ENCODE measurements at places on chromosomes 7 and 10. TPM values are rescaled to one million over a fixed set of nuclear protein-coding genes. Genes with fewer than 3 reads are reported as not detected.

Gene SSC4D
- 0.42 TPM for total RNA-seq

Gene RGR
- total RNA-seq: not detected

Gene CTBP2
- 106 TPM for total RNA-seq

Gene NRP1
- 18.4 TPM for total RNA-seq

- H3K4me3 ChIP-seq: no peak overlapping the region
- H3K27me3 ChIP-seq: no peaks in the 10 kb centered on the region
- no peaks in the 10 kb centered on the region for H3K36me3 ChIP-seq
- no peak for DNase-seq
- H3K4me1 ChIP-seq: no peaks in the 10 kb centered on the region
These were observed 408.0 kb downstream of the PLXNA4 start for GRCh38 chr7:132168239-132168638.

GRCh38 chr10:62960416-62960815, 144.2 kb upstream of the EGR2 start:
- no peaks in the 10 kb centered on the region for H3K36me3 ChIP-seq
- H3K4me1 ChIP-seq: no peaks in the 10 kb centered on the region
- DNase-seq: no peak

- DNase-seq: no peak
- H3K27ac ChIP-seq: no peak overlapping the region
- no peak overlapping the region for H3K4me3 ChIP-seq
- no peaks in the 10 kb centered on the region for H3K27me3 ChIP-seq
- H3K4me1 ChIP-seq: no peaks in the 10 kb centered on the region
These were observed 153.4 kb upstream of the FEZF1 start for GRCh38 chr7:122457969-122458368.

DNA sequence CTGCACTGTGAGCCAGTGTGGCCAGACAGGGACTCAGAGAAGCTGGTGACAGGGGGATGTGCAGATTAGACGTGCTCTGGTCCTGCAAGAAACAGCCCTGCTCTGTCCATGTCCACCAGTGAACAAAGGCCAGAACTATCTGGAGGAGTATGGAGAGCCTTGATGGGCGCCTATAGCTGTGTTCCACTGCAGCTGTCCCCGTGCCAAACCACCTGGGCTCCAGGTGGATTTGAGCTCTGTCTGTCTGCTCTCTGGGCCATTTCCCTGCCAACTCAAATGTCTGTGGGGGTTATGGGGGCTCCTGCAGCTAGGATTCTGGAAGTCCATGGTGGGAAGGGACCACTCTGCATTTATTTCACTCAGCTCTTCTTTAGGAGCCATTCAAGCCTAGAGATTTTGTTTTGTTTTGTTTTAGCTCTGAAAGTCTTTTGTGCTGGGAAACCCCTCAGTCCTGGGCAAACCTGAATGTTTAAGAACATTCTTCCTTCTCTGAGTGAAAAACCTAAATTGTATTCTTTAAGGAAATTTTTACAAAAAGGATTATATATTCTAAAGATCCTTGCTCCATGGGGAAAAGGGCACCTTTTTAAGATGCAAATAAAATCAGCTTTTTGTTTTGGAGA, 1039.5 kb upstream of the SORCS1 start:
- H3K4me3 ChIP-seq: no peak overlapping the region
- H3K27me3 ChIP-seq: no peaks in the 10 kb centered on the region
- H3K36me3 ChIP-seq: no peaks in the 10 kb centered on the region
- H3K27ac ChIP-seq: no peak overlapping the region
- no peaks in the 10 kb centered on the region for H3K4me1 ChIP-seq

DNA sequence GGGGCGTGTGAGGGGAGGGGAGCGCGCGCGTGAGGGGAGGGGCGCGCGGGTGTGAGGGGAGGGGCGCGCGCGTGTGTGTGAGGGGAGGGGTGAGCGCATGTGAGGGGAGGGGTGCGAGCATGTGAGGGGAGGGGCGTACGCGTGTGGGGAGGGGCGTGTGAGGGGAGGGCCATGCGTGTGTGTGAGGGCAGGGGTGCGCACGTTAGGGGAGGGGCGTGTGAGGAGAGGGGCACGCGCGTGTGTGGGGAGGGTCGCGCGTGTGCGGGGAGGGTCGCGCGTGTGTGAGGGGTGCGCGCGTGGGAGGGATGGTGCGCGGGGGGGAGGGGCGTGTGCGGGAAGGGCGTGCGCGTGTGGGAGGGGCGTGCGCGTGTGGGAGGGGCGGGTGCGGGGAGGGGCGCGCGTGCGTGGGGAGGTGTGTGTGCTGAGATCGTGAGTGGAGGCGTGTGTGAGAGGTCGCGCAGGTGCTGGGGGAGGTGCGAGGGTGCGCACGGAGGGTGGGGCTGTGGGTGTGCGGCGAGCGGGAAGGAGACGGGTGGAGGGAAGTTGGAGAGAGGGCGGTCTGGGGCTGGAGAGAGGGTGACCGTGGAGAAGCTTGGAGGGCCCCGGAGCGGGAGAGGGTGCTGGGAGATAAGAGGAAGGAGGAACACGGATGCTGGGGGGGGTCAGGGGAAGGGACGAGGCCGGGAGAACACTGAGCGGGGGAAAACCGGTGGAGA, 19.7 kb downstream of the MXI1 start:
- peak overlapping the region; percentile 29 for H3K4me3 ChIP-seq
- H3K4me1 ChIP-seq: no peaks in the 10 kb centered on the region
- no peaks in the 10 kb centered on the region for H3K36me3 ChIP-seq
- peak; percentile 83 for DNase-seq
- no peak overlapping the region for H3K27ac ChIP-seq

GRCh38 chr7:12199363-12199762, 11.7 kb upstream of the TMEM106B start:
- DNase-seq: no peak
- H3K4me1 ChIP-seq: no peaks in the 10 kb centered on the region
- no peaks in the 10 kb centered on the region for H3K27me3 ChIP-seq

- H3K27me3 ChIP-seq: peaks cover 96% of the 10 kb centered on the region
- no peak overlapping the region for H3K4me3 ChIP-seq
- peaks cover 8% of the 10 kb centered on the region for H3K4me1 ChIP-seq
- no peak for DNase-seq
These were observed 2.7 kb upstream of the FEZF1 start for GRCh38 chr7:122307228-122307621.

- no peak overlapping the region for H3K27ac ChIP-seq
- H3K4me1 ChIP-seq: no peaks in the 10 kb centered on the region
- H3K4me3 ChIP-seq: no peak overlapping the region
- no peaks in the 10 kb centered on the region for H3K36me3 ChIP-seq
- no peak for DNase-seq
These were observed 1.8 kb downstream of the ZMYND11 start for GRCh38 chr10:137031-137430.

DNA sequence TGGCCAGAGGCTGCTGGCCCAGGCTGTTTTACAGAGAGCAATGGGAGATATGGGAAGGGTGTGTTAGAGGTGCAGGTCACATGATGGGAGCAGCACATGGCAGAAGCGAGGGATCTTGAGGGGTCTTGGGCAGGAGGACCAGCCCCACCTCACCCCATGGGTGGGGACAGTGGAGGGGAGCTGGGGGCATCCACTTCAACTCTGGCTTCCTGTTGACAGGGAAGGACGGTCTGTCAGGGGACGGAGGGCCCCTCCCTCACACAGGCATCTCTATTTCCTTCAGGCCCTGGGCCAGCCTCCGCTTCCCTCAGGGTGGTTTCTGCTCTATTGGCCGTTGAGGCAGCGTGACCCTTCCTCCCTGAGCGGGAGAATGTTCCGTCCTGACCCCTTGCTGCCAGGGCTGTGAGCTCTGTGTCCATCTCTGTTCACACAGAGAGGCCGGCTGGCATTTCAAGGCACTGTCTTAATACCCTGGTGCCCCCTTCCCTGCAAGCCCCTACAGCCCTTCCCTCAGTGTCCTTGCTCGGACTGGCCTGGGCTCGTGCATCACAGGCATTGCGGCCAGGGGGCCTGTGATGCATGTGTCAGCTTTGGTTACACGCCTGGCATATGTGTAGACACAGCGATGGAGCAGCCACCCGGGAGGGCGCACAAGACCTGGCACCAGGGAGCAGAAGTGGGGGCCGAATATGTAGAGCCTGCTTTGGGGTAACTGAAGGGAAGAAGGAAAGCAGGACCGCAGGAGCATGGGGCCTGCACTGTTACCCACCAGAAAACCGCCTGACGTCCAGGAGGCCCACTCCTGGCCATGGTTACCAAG, 31.8 kb downstream of the RAMP3 start:
- no peak overlapping the region for H3K27ac ChIP-seq
- no peak overlapping the region for H3K4me3 ChIP-seq
- no peaks in the 10 kb centered on the region for H3K36me3 ChIP-seq

- H3K27me3 ChIP-seq: no peaks in the 10 kb centered on the region
- H3K27ac ChIP-seq: no peak overlapping the region
- H3K36me3 ChIP-seq: no peaks in the 10 kb centered on the region
- no peaks in the 10 kb centered on the region for H3K4me1 ChIP-seq
- no peak for DNase-seq
- H3K4me3 ChIP-seq: no peak overlapping the region
These were observed 320.8 kb downstream of the ADARB2 start for GRCh38 chr10:1416456-1417037.

GRCh38 chr7:16299853-16300252, 121.5 kb downstream of the CRPPA start:
- no peaks in the 10 kb centered on the region for H3K4me1 ChIP-seq
- H3K27me3 ChIP-seq: no peaks in the 10 kb centered on the region
- no peak overlapping the region for H3K27ac ChIP-seq
- H3K4me3 ChIP-seq: no peak overlapping the region
- DNase-seq: no peak

GRCh38 chr7:28018446-28018845, 162.1 kb downstream of the JAZF1 start:
- H3K27me3 ChIP-seq: no peaks in the 10 kb centered on the region
- H3K36me3 ChIP-seq: no peaks in the 10 kb centered on the region
- no peak overlapping the region for H3K27ac ChIP-seq
- no peak for DNase-seq
- no peak overlapping the region for H3K4me3 ChIP-seq
- no peaks in the 10 kb centered on the region for H3K4me1 ChIP-seq

- no peaks in the 10 kb centered on the region for H3K27me3 ChIP-seq
- H3K4me3 ChIP-seq: no peak overlapping the region
- no peaks in the 10 kb centered on the region for H3K36me3 ChIP-seq
- no peaks in the 10 kb centered on the region for H3K4me1 ChIP-seq
These were observed 109.8 kb upstream of the WDR11 start for GRCh38 chr10:120741396-120741795.

DNA sequence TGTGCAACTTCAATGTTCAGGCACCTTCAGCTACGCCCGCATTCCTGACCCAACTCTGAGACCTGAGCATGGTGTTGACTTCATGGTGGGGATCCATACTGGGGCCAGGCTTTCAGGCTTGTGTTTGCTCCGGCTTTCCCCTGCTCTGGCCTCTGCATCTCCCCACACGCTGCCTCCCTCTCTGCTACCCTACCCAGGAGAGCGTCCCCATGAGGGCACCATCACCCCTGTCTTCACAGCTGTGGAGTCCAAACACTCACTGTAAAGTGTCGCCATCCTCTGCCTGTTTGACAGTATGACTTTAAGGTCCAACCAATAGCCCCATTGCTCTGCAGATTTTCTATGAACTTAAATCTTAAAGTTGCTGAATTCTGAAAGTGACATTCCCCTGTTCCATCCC, 199.0 kb upstream of the GRB10 start:
- H3K4me1 ChIP-seq: no peaks in the 10 kb centered on the region
- no peaks in the 10 kb centered on the region for H3K27me3 ChIP-seq
- H3K27ac ChIP-seq: no peak overlapping the region
- DNase-seq: no peak
- no peak overlapping the region for H3K4me3 ChIP-seq

GRCh38 chr10:80025281-80025680, 53.2 kb upstream of the TMEM254 start:
- H3K36me3 ChIP-seq: no peaks in the 10 kb centered on the region
- H3K4me1 ChIP-seq: no peaks in the 10 kb centered on the region
- H3K27me3 ChIP-seq: no peaks in the 10 kb centered on the region
- no peak for DNase-seq
- no peak overlapping the region for H3K27ac ChIP-seq
- no peak overlapping the region for H3K4me3 ChIP-seq

- no peak overlapping the region for H3K4me3 ChIP-seq
- H3K4me1 ChIP-seq: no peaks in the 10 kb centered on the region
- no peak overlapping the region for H3K27ac ChIP-seq
- DNase-seq: no peak
- H3K27me3 ChIP-seq: no peaks in the 10 kb centered on the region
These were observed 36.1 kb upstream of the TARP start for GRCh38 chr7:38309555-38309954.

GRCh38 chr7:90173127-90173844, 19.0 kb downstream of the STEAP1 start:
- no peak overlapping the region for H3K4me3 ChIP-seq
- H3K4me1 ChIP-seq: no peaks in the 10 kb centered on the region
- no peaks in the 10 kb centered on the region for H3K36me3 ChIP-seq
- DNase-seq: no peak
- H3K27ac ChIP-seq: peak overlapping the region; percentile 25
